Activated CD4-positive, alpha-beta memory T cell treated with anti-CD3 and anti-CD28 coated beads for 36 hours (primary cell): ENCODE measurements at places on chromosomes 7 and 10. TPM values are rescaled to one million over a fixed set of nuclear protein-coding genes. Genes with fewer than 3 reads are reported as not detected.

MKX gene
- 0.63 TPM for total RNA-seq

GRCh38 chr7:152617056-152617455 lies 58.9 kb downstream of the XRCC2 start:
- no peaks in the 10 kb centered on the region for H3K4me1 ChIP-seq
- H3K27ac ChIP-seq, result no peak overlapping the region

GRCh38 chr10:106938513-106938912 lies 226.0 kb downstream of the SORCS1 start:
- H3K36me3 ChIP-seq, result no peaks in the 10 kb centered on the region
- DNase-seq, result no peak
- H3K4me1 ChIP-seq, result no peaks in the 10 kb centered on the region
- H3K27me3 ChIP-seq, result no peaks in the 10 kb centered on the region
- H3K27ac ChIP-seq, result no peak overlapping the region

GPR15LG gene
- not detected for total RNA-seq

DNA sequence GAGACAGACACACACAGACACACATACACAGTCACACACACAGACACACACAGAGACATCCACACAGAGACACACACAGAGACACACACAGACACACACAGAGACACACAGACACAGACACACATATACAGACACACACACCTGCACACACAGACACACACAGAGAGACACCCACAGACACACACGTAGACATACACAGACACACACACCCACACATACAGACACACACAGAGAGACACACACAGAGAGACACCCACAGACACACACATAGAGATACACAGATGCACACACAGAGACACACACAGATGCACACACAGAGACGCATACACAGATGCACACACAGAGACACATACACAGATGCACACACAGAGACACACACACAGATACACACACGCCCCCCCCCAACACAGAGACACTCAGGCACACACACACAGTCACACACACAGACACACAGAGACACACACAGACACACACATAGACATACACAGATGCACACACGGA lies 58.5 kb downstream of the GATA3 start:
- no peaks in the 10 kb centered on the region for H3K36me3 ChIP-seq
- no peak overlapping the region for H3K27ac ChIP-seq
- H3K4me1 ChIP-seq, result no peaks in the 10 kb centered on the region

GRCh38 chr7:106640368-106641141 lies 20.4 kb downstream of the CCDC71L start:
- H3K4me3 ChIP-seq, result no peak overlapping the region
- H3K4me1 ChIP-seq, result no peaks in the 10 kb centered on the region
- no peaks in the 10 kb centered on the region for H3K36me3 ChIP-seq
